AG08396 (cell line): ENCODE measurements at places on chromosomes 5 and 9.
A peak's percentile ranks its signal among the peaks of the same experiment; 100 is the strongest.

DNA sequence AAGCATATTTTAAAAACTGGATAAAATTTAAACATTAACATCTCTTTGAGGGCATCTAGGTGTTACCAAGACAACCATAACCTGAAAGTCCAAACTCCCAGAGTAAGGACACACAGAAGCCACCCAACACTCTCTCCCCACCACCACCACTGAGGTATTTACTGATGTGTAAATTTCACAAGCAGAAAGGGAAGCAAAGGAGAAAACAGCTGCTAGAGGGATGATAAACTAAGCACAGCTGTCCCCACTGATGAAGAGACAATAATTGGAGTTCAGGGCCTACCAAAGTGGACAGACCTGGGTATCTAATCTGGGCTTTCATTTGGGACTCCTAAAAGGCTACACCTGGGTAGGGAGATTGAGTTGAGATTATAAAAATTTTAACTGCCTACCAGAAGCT is 63.6 kb downstream of the FRMD3 start:
- no peak for DNase-seq

DNA sequence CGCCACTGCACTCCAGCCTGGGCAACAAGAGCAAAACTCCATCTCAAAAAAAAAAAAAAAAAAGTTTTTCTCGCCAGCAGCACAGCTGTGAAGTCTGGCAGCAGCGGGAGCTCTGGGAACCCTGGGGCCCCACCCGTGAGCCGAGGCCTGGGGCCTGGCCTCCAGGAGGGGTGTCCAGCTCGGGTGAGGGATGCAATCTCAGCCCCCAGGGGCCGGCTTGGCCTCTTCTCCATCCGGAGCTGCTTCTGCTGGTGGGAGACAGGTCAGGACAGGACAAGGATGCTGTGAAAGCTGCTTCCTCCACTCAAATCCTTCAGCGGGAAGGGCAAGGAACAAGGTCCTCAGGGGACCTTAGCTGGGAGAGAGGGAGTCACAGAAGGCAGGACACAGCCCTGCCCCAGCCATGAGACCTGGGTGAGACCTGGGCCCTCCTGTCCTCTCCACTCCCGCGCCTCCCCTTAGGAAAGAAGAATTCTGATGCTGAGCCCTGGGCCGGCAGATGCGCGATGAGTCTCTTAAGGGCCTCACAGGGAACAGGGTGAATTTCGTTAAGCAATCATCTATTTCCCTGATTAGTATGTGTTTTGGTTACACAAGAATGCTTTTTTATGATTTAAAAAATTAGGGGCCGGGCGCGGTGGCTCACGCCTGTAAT is 30.6 kb downstream of the PLPP7 start:
- no peak for DNase-seq

DNA sequence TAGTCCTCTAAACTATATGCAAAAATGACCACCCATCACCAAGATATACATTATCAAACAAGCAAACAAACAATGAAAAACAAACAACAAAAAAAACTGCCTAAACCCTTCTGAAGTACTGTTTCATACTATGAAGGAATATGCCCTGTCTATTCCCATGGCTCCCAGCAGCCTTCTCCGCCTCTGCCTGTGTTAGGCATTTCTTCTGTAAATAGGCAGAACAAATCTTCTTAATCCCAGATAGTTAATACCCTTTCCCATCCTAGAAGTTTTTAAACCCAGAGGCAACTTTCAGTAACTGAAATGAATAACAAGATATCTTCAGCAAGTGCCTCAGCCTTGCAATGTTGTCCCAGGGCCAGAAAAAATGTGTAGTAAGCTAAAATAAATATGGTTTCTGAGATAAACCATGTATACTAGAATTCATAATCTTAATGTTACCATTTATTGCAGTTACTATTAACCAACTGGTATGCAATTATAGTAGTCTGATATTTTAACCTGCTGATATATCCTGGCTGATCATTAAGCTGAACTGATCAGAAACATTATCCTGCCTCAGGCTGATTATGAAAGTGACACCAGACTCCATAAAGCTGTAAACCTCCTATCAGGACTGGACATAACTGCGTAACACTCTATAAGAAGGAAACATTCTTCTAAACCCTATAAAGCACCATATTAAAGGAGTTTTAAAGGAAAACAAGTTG is 68.5 kb downstream of the ANKRD31 start:
- no peak for DNase-seq

DNA sequence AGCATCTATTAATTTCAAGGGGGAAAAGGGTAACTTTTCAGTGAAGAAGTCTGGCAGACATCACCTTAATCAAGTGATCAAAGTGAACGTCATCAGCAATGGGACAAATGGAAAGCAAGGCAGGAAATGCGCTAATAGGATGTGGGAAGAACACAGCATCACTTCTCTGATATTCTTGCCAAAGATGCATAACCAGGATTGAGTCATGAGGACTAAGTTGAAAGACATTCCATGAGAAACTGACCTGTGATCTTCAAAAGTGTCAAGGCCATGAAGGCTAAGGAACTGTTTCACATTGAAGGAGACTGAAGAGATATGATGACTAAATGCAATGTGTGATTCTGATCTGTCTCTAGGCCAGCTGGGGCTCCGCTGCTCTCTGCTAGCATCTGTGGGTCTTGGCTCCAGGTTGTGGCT is 92.9 kb downstream of the NDFIP1 start:
- DNase-seq: peak; percentile 74

GRCh38 chr5:54113060-54113459 is 197.3 kb downstream of the ARL15 start:
- no peak for DNase-seq

GRCh38 chr5:88667496-88668201 is 215.3 kb downstream of the MEF2C start:
- DNase-seq: no peak

DNA sequence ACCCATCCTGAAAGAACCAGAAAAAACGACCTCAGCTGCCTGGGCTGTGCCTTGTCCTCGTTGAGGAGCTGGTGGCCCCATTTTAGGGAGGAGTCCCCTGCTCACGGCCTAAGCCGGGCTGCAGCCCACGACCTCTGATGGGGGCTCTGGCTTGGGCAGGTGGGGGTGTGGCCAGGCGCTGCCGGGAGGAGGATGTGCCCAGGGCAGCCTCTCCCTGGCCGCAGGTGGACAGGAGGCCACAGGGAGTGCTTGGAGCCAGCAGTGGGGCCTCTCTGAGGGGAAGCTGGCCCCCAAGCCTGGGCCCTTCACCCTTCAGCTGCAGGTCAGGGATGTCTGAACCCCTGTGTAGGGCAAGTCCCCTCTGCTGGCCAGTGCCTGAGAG is 2.5 kb downstream of the DIPK1B start:
- no peak for DNase-seq

GRCh38 chr9:98256756-98257155 is 1.3 kb upstream of the TBC1D2 start:
- DNase-seq: no peak

GRCh38 chr5:180820788-180821321 is 18.2 kb upstream of the MGAT1 start:
- no peak for DNase-seq
